Amniotic stem cell (primary cell): ENCODE measurements at places on chromosomes 1 and 21.

DNA sequence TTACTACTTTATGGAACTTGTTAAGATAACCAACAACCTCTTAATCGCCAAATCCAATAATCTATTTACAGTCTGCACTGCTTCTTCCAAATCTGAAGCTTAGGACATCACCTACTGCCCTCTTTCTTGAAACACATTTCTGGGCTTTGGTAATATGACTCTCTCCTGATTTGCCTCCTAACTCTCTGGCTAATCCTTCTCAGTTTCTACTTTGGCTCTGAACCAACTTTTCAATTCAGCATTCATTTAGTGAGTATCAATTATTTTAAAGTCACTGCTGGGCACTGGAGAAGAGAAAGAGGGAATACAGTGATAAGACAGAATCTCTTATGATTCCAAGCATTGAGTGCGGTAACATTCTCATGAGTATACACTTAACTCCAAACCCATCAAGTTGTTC is 275.0 kb downstream of the AKT3 start:
- no peak for DNase-seq

- no peak for DNase-seq
Measured at GRCh38 chr1:34361781-34362357, 185.2 kb downstream of the C1orf94 start.

DNA sequence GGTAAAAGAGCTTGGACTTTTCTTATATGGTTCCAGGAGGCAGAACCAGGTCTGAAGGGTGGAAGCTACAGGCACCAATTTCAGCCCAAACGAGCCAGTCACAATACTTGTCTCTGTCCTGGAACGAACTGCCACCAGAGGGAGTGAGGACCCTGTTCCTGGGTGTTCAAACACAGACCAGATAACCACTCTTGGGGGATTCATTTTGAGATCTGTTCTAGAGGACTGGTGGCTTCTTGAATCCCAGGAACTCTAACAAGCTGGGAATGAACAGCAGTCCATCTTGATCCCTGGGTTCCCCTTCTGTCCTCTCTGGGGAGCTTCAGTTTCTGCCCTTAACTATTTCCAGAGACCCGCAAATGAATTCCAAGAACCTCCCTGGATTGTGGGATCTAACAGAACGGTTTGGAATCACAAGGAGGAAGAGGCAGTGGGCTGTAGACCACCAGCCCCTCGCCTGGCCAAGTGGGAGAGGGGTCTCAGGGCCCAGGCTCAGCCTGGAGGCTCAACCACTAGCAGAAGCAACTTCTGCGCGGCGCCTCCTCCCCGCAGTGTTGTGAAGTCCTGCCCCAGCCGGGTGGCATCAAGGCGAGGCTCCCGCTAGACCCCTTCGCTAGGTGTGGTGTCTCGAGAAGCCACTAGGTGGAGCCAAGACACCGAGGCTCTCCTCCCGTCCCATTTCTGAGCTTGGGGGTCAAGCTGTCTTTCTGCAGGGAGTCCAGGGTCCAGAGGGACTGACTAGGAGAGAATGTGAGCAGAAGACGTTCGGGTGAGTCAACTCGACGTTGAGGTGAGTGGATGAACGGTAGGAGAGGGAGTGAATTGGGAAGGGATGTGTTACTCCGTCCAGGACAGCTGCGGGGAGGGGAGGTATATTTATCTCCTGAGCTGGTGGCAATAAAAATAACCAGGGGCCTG is 12.1 kb upstream of the NES start:
- peak; percentile 68 for DNase-seq

GRCh38 chr1:21704145-21704544 is 35.0 kb upstream of the RAP1GAP start:
- no peak for DNase-seq

DNA sequence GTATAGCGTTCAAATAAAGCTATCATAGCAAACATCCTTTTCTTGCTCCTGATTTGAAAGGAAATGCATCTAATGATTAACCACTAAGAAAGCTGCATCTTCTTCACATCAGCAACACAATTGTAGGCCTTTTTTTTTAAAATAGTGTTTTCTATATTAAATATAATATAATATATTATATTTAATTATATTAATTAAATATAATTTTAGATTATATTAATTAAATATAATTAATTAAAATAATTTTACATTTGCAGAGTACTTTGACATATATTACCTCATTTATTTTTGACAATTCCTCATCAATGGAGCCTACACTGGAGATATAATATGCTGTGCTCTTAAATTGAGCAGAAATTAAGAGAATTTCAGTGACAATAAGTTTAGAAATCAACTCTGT is 193.0 kb downstream of the GPR52 start:
- DNase-seq, result no peak

DNA sequence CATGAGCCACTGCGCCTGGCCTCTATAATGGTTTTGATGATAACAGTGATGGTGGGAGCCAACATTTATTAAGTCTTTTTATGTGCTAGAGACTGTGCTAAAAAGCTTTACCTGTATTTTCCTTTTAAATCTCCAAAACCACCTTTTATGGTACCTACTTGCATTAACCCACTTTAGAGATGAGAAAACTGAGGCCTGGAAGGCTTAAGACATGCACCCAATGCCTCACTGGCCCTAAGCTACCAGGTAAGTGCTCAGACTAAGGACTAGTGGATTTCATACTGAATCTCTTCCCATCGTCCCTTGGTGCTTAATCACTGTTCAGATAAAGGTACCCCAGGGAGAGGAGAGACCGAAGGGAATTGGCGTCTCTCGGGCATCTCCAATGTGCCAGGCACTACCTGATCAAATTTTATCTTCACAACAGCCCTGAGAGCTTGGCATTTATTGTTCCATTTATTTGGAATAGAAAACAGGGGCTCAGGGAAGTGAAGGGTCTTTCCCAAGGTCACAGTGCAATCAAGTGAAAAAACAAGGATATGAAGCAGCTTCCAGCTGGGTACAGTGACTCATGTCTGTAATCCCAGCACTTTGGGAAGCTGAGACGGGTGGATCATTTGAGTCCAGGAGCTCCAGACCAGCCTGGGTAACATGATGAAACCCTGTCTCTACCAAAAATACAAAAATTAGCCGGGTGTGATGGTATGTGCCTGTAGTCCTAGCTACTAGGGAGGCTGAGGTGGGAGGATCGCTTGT is 84.2 kb downstream of the LACTBL1 start:
- no peak for DNase-seq

DNA sequence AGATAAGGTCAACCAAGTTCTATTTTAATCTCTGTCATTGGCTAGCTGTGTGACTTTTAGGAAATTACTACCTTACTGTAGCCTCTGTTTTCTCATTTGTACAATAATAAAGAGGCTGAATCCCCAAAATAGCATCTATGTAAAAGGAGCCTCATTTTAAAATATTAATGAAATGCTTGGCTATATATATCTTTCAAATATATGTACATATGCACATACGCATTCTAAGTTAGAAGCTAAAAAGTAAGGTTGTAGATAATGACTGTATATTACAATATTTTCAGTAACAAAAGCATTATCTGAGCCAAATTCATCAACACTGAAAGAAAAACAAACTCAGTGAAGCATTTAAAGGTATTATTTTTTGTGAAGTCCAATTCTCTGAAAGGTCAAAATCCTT is 44.6 kb downstream of the TYW3 start:
- DNase-seq, result no peak

DNA sequence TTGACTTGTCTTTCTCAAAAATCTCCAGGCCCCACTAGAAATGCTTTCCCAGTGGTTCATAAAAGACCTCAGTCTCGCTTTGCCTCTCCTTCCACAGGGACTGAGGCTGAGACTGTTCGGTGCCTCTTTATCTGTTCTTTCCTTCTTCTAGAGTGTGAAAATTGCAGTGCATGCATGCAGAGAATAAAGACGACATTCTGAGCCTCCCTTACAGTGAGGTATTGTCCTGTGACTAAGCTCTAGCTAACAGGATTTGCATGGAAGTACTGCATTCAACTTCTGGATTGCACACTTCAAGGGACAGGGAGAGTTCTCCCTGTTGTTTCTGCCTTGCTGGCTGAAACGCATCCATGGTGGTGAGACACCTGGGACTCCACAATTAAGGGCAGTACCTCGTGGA is 69.1 kb downstream of the COLGALT2 start:
- DNase-seq, result no peak

DNA sequence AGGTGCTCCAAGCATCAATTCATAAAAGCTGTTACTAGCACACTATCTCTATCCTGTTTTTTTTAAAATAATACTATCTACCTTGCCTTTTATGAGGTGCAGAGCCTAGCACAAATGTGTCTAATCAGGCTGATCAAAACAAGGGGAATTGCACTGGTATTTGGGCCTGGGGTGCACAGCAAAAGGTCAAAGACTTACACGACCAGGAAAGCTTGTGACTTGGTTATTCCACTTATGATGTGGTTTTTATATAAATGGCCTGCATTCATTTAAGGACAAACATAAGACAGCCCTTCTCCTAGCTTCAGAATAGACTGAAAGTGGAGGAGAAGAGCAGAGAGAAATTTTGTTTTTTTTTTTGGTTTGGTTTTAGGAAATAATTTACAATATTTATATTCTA is 98.4 kb upstream of the SGIP1 start:
- DNase-seq, result no peak

GRCh38 chr1:200029822-200030152 is 2.3 kb downstream of the NR5A2 start:
- DNase-seq, result no peak

DNA sequence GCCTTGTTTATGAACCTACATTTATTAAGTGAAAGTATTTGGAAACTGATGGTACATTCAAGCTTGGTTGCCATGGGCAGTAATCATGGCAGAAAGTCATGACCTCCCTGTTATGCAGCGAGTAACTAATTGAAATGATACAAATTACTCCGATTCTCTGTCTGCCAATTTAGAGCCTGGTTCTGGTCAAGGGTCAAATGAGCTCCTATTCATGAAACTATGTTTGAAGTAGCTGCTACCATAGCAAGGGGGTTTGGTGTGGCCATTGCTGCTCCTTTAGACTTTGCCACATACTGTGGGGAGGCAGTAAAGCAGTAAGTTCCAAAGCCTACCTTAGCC is 187.2 kb upstream of the FOXD3 start:
- DNase-seq, result no peak

GRCh38 chr1:206658264-206658980 is 23.1 kb downstream of the DYRK3 start:
- DNase-seq, result no peak

GRCh38 chr1:241532162-241532531 is at the start of gene KMO:
Gene KMO (plus strand): TSS chr1:241532378. CDS start chr1:241532445, 67 bp downstream.
- no peak for DNase-seq

GRCh38 chr1:239389703-239390102 is 3.3 kb downstream of the CHRM3 start:
- DNase-seq, result no peak

GRCh38 chr1:29453502-29454240 is 217.3 kb downstream of the PTPRU start:
- no peak for DNase-seq

- no peak for DNase-seq
Measured at GRCh38 chr1:91724231-91724630, 161.7 kb downstream of the TGFBR3 start.

DNA sequence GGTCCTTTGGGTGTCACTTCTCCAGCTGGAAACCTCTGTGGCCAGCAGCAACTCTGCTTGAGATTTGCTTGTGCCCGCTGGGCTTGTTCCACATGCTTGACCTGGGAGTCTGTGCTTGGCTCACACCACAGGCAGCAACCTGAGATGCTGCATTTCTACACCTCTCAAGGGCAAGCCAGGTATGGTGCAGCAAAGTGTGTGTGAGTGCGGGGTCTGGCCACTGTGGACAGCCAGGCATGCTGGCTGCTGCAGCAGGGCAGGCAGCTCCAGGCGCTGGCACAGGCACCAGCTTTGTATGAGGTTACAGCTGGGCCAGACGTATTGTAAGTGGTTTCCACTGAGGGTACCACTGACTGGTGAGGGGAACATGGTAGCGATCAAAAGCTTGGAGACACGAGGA is 242.0 kb downstream of the PTGER3 start:
- no peak for DNase-seq

DNA sequence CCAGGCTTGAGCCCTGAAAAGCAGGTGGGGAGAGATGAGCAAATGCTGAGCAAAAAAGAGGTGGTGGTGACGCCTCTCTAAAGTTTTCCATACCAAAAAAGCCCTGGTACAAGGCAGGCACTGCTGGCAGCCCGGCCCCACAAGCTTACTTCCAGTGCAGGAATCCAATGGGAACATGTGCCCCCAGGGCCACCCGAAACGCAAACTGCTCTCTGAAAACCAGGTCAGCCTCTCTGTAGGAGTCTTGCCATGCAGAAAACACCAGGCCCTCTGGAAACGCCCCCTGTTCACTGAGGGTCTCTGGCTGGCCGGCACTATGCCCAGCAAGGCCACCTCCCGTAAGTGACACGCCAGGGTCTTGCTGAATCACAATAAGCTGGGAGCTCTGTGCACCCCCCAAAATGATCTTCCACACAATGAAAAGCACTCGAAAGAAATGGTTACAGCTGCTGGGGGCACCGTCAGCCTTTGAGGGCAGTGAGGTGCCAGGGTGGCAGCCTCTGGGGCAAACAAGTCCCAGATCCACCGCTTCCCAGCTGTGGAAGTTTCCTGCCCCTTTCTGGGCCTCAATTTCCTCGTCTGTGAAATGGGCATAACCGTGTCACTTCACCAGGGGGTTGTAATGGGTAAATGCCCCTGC is 170.5 kb downstream of the TOMM20 start:
- no peak for DNase-seq

DNA sequence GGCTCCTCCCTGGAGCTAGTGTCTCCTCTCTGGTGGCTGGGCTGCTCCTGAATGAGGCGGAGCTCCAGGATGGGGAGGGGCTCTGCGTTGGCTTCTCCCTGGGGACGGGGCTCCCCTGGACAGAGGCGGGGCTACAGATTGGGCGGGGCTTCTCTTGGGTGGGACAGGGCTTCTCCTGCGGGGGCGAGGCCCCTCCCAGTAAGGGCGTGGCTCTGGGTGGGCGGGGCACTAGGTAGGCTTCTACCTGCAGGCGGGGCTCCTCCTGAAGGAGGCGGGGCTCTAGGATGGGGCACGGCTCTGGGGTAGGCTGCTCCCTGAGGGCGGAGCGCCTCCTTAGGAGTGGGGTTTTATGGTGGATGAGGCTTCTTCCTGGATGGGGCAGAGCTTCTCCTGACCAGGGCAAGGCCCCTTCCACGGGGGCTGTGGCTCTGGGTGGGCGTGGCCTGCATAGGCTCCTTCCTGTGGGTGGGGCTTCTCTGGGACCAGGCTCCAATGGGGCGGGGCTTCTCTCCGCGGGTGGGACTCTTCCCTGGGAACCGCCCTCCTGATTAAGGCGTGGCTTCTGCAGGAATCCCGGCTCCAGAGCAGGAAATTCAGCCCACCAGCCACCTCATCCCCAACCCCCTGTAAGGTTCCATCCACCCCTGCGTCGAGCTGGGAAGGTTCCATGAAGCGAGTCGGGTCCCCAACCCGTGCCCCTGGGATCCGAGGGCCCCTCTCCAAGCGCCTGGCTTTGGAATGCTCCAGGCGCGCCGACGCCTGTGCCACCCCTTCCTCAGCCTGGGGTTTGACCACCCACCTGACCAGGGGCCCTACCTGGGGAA is 22.7 kb upstream of the ARF1 start:
- DNase-seq, result no peak
